Lung microvascular endothelial cell (primary cell): ENCODE measurements at places on chromosomes 7 and 10.

- DNase-seq, result no peak
Observed at GRCh38 chr10:30587522-30588031, 42.0 kb downstream of the LYZL2 start.

DNA sequence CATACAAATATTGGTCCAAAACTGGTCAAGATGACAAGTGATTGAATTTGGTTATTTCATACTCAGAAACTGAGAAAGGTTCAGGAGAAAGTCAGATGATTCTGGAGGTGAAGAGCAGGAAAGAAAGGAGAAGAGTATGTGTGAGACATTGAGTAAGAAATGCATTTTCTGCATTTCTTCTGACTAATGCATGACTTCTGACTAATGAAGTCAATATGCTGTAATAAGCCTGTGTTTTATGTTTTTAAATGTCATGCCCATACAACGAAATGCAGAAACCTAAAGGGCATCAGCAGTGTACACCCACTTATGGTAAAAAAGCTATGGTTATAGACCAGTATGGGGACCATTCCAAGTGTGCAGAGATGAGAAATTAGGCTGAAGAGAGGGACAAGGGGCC, 1227.8 kb upstream of the SORCS1 start:
- DNase-seq, result no peak

DNA sequence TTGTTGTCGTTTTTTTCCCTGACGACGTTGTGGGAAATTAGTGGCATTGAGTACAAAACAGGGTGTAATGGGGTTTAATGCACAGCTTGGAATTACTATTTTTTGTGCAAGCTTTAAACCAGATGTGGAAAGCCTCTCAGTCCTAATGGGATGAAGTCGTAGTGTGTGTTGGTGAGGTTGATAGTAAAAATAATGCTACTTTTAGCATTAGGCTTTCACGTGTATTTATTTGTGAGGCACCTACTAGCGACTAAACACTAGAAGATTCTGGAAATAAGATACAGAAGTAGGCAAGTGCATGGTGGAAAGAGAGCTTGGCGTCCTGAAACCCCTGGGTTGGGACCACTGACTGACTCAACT, 588 bp upstream of the ORC5 start:
- DNase-seq, result no peak

DNA sequence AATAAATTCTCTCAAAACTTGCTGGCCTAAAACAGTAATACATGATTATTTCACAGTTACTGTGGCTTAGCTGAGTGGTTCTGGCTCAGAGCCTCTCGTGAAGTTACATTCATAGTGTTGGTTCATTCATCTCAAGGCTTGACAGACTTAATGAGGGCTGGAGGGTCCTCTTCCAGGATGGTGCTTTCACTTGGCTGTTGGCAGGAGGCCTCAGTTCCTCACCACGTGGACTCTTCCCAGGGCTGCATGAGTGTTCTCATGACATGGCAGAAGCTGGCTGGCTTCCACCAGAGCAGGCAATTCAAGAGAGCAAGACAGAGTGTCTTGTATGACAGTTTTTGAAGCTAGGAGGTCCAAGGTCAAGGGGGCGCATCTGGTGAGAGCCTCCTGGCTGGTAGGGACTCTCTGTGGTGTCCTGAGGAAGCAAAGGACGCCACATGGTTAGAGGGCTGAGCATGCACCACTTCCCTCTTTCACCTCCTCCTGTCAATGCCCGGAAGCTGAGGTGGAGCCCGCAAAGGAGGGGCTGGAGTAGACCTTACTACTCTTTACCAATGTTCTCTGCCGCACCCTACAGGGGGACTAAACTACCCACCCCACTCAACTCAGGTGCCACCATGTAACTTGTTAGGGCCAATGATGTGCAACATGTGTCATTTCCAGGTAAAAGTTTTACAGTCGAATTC, 58.2 kb upstream of the YAE1 start:
- DNase-seq, result no peak

DNA sequence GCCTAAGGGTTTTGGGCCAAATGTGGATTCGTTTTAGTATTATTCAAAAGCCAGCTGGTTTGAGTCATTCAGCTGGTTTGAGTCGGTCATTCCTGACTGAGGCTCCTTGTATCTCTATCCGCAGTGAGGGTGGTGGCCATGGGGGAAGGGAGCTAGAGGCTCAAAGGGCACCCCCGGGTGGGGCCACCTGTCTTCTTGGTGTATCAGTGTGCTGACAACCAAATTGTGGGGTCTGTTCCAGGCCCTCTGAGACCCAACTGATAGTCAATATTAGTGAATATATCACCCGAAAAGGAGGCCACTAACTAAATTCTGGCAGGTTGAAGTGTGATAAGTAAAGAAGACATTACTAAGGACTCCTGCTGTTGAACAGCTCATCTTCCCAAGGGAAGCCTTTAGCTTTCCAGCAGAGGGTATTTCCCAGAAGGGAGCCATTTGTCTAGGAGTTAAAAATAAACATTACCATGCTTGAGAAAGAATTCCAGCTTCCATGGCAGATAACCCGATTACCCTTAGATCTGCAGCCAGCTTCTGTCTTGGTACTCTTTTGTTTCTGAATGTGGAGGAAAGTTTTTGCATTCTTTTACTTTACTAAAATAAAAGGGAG, 29.9 kb upstream of the DDX50 start:
- peak; percentile 9 for DNase-seq

DNA sequence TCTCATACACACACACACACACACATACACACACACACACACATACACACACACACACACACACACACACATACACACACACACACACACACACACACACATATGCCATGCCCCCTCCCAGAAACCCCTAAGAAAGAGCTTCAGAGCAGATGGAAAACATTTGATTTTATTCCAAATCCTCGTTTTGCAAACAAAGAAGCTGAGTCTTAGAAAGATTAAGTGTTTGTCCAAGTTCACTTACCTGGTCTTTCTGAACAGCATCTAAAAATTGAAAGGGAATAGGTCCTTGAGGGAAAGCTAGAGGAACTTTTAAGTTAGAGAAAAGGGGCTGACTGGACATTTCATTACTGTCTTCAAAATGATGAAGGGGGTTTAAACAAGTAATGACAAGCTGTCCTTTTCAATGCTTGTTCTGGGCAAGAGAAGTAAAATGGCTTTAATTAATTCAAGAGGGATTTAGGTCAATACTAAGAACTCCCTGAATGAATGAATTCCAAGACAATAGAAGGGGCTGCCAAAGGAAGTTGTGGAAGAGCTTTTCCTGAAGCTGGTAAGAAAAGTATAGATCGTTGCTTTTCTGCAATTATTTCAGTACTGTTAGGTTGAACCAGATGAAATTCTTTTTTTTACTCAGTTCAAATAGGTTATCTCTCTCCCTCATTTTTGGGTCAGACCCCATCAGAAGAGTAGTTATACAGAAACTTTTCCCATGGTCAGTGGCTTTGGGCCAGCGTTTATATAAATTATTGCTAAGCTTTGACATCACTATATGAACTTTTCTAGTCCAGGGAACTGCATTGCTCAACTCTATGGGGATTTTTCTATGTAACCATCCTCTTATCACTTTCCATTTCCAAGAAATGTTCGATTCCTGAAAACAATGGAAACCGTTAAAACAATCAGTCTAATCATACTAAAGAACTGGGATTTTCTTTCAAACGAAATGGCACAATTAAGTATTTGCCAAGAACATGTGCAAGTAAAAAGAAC, 261.4 kb downstream of the MTERF1 start:
- DNase-seq, result no peak

- DNase-seq, result peak; percentile 98
Observed at GRCh38 chr7:158818325-158819213, 10.7 kb downstream of the ESYT2 start.

DNA sequence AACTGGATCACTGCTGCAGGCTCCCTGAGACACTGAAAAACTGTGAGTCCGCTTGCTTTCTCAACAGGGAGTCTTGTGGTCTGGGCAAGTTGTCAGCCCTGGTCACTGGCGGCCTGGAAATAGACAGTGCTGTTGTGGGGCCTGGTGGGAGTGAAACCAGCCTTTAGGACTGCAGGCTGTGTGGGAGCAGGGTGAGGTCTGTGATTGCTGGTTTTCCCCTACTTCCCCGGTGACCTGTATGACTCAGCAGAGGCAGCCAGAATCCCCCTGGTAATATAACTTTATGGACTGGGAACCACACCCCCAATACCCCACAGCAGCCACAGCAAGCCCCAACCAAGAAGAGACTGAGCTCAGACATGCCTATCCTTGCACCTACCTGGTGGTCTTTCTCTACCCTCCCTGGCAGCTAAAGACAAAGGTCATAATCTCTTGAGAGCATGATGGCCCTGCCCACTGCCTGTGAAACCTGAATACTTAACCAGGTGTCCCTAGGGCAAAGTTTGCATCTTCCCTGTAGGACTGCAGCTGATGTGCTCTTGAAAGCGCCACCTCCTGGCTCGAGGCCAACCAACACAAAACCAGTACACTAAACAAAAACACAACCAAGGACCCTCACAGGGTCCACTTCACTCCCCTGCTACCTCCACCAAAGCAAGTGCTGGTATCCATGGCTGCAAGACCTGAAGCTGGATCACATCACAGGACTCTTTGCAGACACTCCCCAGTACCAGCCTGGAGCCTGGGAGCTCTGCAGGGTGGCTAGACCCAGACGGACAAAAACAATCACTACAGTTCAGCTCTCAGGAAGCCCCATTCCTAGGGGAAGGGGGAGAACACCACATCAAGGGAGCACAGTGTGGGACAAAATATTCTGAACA, 7.2 kb upstream of the ADAM22 start:
- DNase-seq, result no peak

DNA sequence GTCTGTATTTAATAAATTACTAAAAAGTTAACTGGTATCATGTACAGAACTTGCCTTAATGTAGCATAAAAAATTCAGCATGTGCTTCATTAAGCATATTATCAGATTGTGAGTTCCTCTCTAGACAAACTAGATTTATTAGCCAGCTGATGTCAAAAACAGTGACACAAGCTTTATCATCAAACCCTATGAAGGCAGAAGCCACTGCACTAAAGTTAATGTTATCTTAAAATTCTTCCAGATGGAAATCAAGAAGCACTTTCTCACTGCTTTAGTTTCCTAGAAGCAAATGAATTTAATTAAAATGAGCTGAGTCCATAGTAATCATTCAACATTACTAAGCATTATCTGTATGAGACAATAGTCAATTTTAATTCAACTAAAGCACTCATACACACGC, 96.4 kb downstream of the ARHGAP12 start:
- DNase-seq, result no peak

DNA sequence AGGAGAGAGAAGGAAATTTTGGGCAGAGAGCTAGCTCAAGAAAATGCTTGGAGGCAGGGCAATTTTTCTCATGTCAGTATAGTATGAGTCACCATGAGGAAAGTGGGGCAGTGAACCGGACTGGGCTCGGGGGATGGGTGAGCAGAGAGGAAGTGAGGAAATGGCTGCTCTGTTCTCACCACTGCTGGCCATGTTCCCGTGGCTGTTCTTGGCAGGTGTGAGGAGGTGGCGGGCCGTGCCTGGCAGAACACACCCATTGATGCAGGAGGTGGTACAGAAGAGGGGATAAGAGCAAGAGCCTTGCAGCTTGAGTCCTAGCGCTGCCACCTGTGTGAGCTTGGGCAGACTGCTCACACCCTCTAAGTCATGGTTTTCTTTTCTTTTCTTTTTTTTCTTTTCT, 304.4 kb upstream of the LYZL1 start:
- DNase-seq, result peak; percentile 91

DNA sequence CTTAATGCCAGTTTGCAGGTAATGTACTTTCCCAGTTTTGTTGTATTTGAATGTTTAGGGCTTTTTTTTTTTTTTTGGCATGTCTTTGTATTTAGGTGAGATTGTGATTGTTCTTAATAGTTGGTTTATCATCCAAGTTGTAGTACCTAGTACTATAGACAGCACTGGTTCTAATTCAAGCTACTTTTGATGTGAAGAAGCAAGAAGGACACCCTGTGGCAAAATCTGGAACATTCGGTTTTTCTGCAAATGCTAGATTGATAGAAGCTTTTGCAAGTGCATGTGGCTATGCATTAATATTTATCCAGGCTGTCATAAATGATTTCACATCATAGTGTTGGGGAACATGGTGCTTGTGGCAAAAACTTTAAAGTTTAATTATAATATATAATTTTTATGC, 248.9 kb downstream of the FOXP2 start:
- DNase-seq, result peak; percentile 72

DNA sequence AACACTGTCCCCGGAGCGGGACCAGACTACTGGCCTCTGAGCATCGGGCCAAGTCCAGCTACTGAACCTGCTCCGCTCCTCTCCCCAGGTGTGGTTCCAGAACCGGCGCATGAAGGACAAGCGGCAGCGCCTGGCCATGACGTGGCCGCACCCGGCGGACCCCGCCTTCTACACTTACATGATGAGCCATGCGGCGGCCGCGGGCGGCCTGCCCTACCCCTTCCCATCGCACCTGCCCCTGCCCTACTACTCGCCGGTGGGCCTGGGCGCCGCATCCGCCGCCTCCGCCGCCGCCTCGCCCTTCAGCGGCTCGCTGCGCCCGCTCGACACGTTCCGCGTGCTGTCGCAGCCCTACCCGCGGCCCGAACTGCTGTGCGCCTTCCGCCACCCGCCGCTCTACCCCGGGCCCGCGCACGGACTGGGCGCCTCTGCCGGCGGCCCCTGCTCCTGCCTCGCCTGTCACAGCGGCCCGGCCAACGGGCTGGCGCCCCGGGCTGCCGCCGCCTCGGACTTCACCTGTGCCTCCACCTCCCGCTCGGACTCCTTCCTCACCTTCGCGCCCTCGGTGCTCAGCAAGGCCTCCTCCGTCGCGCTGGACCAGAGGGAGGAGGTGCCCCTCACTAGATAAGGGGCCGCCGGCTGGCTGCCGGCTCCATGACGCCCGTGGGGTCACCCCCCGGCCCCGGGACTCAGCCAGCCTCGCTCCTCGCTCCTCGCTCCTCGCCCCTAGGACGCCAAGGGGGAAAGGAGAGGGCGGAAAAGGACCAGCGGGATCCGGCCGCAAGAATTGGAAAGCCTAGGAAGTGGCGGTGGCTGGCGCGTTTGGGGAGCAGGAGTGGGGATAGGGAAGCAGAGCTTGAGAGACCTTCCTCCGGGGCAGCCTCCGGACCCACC, 3.4 kb downstream of the EVX1 start:
- no peak for DNase-seq

DNA sequence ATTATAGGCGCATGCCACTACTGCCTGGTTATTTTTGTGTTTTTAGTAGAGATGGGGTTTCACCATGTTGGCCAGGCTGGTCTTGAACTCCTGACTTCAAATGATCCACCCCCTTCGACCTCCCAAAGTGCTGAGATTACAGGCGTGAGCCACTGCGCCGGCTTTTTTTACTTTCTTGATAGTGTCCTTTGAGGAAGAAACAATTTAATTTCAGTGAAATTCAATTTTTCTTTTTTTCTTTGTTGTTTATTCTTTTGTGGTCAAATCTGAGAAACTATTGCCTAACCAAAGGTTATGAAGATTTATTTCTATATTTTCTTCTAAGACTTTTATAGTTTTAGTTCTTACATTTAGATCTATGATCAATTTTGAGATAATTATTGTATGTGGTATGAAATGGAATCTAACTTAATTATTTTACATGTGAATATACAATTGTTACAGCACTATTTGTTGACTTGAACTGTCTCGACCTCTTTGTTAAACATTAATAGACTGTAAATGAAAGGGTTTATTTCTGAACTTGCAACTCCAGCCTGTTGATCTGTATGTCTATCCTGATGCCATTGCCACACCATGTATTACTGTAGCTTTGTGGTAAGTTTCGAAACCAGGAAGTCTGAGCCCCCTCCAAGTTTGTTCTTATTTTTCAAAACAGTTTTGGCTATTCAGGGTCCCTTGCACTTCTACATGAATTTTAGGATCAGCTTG, 19.8 kb upstream of the RASSF4 start:
- no peak for DNase-seq

GRCh38 chr7:27576360-27576944, 86.2 kb downstream of the HIBADH start:
- peak; percentile 55 for DNase-seq

- no peak for DNase-seq
Observed at GRCh38 chr7:36984710-36985312, 260.5 kb upstream of the AOAH start.

- DNase-seq, result no peak
Observed at GRCh38 chr7:111172564-111173257, 81.8 kb downstream of the LRRN3 start.
